ENCODE measurements at places on chromosomes 2 and 18.

DNA sequence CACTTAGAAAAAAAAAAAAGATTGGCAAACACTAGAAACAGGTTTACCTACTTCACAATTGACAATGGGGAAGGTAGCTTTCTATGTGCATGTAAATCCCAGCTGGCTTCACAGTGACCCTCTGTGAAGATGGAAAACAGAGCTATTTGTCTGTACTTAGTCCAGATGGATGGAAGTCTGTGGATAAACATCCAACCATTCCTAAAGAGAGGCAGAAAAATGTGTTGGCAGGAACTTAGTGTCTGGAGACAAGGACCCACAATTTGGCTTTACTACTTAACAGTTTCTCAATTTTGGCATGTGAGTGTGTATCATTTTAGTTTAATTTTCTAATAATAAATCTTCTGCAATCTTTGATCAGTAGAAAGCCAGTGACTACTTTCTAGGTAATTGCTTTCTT, 154.4 kb downstream of the RAD51AP2 start:
- DNase-seq: no peak

- no peak for DNase-seq
These were observed 37.6 kb upstream of the PLEKHM3 start for GRCh38 chr2:208062961-208063360.

GRCh38 chr2:196479350-196479749, 160.2 kb upstream of the CCDC150 start:
- no peak for DNase-seq

DNA sequence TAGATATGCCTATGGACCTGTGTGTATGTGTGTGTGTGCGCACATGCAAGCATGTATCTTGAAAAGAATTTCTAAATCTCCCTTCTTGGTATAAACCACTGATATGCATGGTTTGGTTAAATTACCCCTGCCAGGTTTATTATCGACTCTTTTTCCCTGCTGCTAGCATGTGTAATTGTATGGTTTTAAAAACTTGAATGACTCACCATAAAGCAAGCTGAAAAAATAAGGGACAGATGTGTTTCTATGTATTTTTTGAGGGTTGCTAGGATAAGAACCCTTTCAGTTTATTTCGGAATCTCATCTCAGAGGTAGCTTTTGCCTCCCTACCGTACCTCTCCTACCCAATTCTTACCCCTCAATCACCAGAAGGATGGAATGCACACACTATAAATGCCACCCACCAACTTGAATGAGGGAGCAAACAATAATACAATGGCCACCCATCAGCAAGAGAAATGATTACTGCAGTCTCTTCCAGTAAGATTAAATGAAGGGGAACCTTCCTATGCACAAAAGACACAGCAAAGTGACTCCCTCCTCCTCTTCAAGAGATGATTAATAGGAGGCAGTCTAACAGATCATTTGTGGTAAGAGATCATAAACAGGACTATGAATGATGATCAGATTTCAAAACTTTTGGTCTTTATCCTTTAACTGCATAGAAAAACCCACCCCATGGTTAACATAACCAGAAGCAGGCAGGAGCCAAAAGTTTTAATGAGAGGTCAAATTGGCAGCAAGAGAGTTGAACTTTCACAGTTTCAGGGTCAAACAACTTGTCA, 357.2 kb downstream of the SATB2 start:
- no peak for DNase-seq

- no peak for DNase-seq
These were observed 2.6 kb downstream of the TET3 start for GRCh38 chr2:73987109-73987947.

DNA sequence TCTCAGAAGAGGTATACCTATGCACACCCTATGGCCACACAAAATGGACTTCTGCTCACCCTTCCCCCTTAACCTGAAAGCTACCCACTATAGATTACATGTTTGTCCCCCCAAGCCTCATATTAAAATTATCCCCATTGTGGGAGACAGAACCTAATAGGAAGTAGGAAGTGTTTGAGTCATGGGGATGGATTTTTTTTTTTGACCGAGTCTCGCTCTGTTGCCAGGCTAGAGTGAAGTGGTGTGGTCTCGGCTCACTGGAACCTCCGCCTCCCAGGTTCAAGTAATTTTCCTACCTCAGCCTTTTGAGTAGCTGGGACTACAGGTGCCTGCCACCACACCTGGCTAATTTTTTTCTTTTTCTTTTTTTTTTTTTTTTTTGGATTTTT, 98.6 kb downstream of the MREG start:
- no peak for DNase-seq

DNA sequence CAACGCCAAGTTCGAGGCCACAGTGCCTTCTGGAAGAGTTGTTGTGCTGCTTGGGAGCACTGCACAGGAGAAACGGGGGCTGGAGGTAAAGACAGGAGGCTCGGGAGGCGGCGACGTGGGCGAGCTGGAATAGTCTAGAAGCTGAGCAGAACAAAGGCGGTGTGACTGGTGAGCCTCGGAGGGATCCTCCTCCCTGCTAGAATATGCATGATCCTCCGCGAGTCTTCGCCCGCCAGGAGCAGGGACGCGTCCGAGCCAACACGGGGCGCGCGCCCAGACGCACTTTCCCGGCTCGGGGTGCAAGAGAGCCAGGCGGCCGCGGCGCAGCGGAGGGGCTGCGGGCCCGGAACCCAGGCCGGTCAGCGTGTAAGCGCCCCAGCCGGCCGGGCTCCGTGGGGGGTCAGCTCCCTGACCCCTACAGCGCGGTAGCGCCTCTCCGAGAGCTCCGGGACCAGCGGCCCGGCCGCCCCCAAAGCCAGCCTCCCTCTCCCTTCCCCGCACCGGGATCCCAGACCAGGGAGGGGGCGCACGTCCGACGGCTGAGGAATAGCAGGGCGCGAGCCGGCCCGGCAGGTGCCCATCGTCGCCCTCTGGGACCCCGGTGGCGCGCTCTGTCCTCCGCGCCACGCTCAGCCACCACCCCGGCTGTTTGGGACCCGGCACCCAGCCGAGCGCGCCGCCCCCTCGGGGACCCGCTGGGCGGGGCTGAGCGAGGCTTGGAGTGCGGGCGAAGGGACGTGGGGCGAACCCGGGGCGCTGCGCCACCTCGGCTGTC, 62.5 kb downstream of the GNAL start:
- no peak for DNase-seq

GRCh38 chr2:36809069-36809445, 112.5 kb downstream of the VIT start:
- DNase-seq: no peak

- no peak for DNase-seq
These were observed 239.1 kb downstream of the MTX2 start for GRCh38 chr2:176508374-176508773.

- no peak for DNase-seq
These were observed 266.9 kb upstream of the DSEL start for GRCh38 chr18:67783196-67783946.
